CD4-positive, alpha-beta T cell treated with Interleukin-17A for 4 hours (primary cell): ENCODE measurements at places on chromosomes 2 and 18.

DNA sequence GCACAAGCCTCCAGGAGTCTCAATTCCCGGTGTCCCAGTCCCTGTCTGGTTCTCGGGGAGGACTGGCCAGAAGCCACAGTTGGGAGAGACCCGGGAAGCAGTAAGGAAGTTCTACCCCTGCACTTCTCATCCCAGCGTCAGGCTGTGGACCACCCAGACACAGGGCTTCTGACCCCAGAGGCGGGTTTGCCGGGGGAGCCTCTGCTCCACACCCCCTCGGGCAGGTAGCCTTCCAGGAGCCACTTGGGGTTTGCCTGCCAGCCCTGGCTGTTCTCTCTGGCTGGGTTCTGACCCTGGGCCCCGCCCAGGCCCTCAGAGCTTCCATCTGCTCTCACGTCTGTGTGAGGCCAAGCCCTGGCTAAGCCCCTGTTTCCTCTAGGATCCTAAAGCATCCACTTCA, 94.4 kb upstream of the GPC1 start:
- DNase-seq: no peak

DNA sequence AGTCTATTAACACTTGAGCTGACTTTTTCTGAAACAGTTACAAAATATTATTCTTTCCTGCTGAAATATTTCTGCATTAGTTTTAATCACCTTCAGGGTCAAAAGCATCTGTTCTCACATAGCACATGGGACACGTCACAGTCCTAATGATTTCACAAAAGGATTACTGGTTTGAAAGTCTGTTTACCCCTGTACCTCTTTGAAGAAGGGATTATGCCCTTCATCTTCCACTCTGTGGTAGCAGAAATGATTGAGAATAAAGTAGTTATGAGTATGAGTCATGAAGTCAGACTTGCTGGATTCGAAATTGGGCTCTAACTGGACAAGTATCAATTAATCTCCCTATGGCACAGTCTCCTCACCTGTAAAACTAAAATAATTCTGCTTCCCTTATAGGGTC, 121.2 kb downstream of the SATB2 start:
- no peak for DNase-seq

- DNase-seq: no peak
Measured at GRCh38 chr2:238879621-238880377, 31.9 kb downstream of the TWIST2 start.

DNA sequence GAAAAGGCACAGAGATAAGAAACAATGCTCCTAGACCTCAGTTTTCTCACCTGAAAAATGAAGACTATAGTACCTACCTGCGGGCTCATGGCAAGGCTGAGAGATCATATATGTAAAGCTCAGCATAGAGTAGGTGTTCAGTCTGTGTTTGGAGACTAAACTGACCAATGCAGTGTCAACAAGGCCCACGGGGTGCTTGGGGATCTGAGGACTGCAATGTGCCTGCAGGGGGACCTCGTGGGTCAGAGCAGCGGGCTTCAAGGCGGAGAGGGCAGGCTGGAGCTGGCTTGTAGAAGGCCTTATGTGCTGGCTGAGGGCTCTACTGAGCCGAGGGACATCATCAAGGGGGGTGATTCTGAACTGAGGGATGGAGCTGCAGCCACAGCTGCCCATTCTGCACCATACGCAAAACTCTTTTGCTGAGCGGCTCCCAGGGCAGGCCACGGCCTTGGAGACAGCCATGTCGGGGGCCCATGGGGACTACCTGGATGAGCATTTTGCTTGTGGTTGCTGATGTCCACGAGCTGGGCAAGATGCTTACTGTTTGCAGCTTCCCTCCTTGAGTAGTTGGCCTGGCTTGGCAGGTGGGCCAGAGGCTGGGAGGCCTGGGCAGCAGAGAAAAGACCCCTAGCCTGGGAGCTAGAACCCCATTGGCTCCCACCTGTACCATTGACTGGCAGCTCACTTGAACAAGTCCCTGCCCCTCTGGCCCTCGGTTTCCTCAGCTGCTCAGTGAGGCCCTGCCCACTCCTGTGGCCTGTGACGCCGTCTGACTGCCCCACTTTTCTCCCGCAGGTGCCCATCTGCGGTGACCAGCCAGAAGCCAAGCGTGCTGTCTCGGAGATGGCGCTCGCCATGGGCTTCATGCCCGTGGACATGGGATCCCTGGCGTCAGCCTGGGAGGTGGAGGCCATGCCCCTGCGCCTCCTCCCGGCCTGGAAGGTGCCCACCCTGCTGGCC, 23.5 kb downstream of the STEAP3 start:
- DNase-seq: no peak

- DNase-seq: no peak
Measured at GRCh38 chr2:235135195-235135965, 183.6 kb downstream of the SH3BP4 start.

GRCh38 chr18:10791169-10791831, 265.5 kb downstream of the NAPG start:
- DNase-seq: no peak

DNA sequence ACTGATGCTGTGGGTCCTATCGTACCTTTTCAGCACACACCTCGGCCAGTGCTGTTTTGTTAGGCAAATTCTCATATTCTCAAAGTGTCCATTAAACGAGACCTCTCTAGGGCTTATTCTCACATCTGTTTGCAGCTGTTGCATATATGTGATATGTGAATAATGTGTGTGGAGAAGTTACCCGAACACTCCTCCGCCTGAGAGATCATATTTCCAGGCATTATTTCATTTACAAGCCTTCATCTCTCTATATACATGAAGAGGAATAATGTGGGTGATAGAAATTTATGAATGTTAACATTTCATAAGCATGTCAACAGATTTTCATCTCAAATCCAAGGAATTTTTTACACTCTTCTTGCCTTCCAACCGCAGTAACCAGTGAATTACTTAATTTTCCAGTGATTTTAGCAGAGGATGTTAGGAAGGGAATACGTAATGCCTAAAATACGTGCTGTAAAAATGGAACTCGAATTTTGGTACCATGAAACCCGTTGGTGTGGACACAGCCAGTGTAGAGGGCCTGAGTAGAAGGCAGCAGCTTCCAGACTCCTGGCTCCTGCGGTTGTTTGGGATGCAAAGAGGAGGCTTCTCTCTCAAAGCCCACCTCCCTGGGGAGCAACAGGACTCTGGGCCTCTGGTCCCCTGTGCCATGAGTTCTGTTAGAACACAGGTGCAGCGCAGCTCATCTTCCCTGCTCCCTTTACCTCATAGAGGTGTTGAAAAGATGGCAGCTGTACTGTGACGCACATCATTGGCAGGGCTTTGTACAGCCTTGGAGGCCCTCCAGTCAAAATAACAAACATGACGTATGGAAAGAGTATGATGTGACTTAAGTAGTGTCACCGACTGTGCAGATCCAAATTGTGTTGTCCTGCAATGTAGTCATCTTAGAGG, 280.1 kb downstream of the NEDD4L start:
- no peak for DNase-seq

GRCh38 chr18:79048245-79048632, 21.0 kb upstream of the ATP9B start:
- DNase-seq: no peak

DNA sequence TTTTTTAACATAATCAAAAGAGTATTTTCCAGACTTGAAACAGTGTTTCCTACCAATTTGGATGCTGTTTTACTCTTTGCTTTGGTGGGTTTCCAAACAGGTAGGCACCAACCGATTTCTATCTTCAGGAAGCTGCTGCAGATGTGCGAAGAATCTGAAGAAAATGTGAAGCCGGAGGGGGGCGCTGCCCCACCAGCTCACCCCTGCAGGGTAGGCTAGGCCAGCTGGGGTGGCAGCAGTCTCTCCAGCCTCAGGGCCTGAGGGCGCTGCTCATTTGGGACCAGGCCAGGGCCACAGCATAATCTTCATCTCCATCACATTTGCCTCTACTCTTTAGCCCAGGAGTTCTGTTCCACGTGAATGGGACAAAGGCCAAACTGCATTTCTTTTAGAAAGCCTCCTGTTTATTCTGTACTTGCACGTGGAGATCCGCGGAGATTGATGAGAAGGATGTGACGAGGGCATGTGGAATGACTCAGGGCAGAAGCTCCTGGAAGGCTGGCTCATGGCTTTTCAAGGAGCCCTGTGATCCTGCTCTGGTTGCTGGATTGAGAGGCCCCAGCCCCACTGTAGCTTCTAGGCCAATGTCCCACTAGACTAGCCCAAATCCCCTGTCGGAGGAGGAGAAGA, 84.2 kb upstream of the FAM136A start:
- no peak for DNase-seq

GRCh38 chr2:3491716-3492474, 27.4 kb downstream of the ADI1 start:
- no peak for DNase-seq

DNA sequence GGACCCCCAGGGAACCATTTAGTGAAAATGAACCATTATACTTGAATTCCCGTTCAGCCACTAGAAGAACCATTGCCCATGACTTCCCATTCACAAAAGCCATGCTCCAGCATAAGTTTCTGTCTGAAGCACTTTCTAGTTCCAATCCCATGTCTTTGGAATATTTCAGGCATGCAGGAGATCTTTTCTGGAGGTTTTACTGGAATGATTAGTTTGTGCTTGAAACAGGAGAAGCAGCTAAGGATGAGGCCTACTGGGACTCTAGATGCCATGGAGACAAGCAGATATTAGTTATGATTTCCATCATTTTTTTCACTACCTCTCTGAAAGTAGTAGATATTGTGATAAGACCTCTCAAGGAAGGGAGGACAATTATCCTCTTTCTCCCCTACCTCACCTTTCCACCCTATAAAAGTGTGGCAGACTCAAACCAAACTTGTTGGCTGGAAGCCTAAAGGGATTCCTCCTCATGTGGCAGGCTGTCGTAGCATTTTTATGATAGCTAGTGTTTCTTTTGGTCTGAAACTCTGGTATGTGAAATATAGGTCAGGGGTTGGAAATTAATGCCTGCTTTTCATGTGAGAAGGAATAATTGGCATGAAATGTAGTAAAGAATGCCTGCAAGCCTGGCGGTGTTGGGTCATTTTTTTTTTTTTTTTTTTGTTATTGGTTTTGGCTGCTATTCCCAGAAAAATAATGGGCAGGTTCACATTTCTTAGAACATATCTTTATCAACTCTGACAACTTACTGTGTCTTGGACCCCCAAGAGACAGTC, 29.3 kb upstream of the MMADHC start:
- DNase-seq: no peak

GRCh38 chr2:609881-610280, 67.3 kb downstream of the TMEM18 start:
- no peak for DNase-seq

- no peak for DNase-seq
Measured at GRCh38 chr18:55473058-55473457, 114.9 kb downstream of the TCF4 start.

GRCh38 chr2:157760949-157761348, 115.2 kb downstream of the ACVR1 start:
- DNase-seq: no peak

GRCh38 chr2:69134306-69134945, 121.4 kb downstream of the ANTXR1 start:
- DNase-seq: no peak

- DNase-seq: no peak
Measured at GRCh38 chr2:237083026-237083425, 2.7 kb upstream of the COPS8 start.

DNA sequence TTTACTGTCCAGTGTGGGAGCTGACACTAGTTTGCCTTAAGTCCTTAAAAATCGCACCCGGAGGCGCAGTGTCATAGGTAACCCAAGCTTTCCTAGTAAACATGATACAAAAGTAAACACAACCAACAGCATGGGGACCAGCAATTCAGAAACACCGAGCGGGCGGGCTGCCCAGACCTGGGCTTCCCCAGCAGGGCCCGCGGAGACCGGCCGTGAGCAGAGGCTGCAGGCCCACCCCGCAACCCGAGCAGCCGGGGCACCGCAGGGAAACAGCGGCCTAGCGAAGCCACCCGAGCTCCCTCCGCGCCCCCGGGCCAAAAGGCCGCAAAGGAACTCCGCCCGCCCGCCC, 296 bp downstream of the TTC21B start:
- DNase-seq: no peak

GRCh38 chr2:232633413-232634205, at the start of gene EFHD1:
EFHD1 (plus strand) TSS chr2:232633604; CDS start chr2:232633705, 101 bp downstream.
- DNase-seq: peak; percentile 69

DNA sequence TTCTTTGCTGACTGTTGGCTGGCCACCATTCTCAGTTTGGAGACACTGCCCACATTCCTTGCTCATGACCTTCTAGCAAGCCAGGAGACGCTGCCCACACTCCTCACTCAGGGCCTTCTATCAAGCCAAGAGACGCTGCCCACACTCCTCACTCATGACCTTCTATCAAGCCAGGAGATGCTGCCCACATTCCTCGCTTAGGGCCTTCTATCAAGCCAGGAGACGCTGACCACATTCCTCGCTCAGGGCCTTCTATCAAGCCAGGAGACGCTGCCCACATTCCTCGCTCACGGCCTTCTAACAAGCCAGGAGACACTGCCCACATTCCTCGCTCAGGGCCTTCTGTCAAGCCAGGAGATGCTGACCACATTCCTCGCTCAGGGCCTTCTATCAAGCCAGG, 131.3 kb upstream of the CBLN2 start:
- DNase-seq: no peak

DNA sequence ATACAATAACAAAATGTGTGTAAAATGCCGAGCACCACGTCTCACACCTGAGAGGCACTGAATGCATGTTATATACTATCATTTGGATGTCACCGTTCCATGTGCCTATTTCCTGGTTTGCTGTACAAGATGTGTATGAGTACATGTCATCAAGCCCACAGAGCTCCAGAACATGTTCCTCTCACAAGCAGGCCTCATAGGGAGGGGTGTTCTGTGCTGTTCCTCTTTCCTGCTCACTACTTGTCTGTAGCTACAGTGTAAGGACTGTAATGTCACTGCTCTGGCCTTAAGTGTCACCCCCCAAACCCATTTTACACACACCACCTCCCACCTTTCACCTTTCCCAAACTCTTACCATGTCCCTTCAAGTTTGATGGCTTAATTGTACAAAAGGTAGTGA, 1.8 kb downstream of the AFF3 start:
- peak; percentile 12 for DNase-seq

GRCh38 chr2:101041413-101041812, 39.3 kb downstream of the RPL31 start:
- no peak for DNase-seq

DNA sequence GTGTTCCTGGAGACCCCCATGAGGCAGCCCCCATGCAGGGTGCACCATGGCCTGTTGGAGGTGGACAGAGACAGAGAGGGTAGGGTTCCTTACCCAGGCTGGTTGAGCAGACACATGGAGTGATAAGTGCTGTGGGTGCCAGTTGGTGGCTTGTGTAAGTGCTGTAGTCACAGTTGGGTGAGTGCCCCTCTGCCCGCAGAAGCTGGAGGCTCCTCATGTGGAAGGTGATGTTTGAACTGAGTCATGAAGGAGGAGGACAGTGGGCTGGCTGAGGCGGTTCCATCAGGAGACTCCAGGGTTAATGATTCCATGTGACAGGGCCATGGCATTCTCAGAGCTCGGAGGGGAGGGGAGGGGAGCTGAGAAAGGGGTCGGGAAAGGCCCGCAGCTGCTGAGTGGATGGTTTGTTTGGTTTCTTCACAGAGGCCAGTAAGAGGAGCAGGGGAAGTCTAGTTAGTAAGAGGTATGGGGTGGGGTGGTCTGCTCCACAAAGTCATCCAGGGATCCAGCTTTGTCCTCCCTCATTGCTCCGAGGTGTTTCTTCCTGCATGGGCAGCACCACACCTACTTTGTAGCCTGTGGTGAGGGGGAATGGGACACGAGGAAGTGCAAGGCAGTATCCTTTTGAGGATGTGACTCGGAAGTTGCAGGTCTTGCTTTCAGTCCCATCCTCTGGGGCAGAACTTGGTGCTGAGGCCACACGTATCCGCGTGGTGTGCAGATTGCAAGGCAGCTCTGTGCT, 13.6 kb downstream of the IMPA2 start:
- DNase-seq: no peak
